ENCODE measurements at places on chromosomes 1 and 21. TPM values are rescaled to one million over a fixed set of nuclear protein-coding genes. Genes with fewer than 3 reads are reported as not detected.

- no peaks in the 10 kb centered on the region for H3K27me3 ChIP-seq
- H3K27ac ChIP-seq = no peak overlapping the region
- DNase-seq = no peak
- no peaks in the 10 kb centered on the region for H3K36me3 ChIP-seq
- no peak overlapping the region for H3K4me3 ChIP-seq
- no peaks in the 10 kb centered on the region for H3K4me1 ChIP-seq
Observed at GRCh38 chr21:14685568-14685967, 139.5 kb upstream of the SAMSN1 start.

GRCh38 chr1:244052728-244053312 lies 1.7 kb downstream of the ZBTB18 start:
- H3K36me3 ChIP-seq = peaks cover 4% of the 10 kb centered on the region
- peaks cover 25% of the 10 kb centered on the region for H3K4me1 ChIP-seq
- no peaks in the 10 kb centered on the region for H3K27me3 ChIP-seq
- H3K27ac ChIP-seq = no peak overlapping the region
- H3K4me3 ChIP-seq = no peak overlapping the region
- DNase-seq = no peak

- no peak overlapping the region for H3K27ac ChIP-seq
- H3K36me3 ChIP-seq = no peaks in the 10 kb centered on the region
- H3K27me3 ChIP-seq = no peaks in the 10 kb centered on the region
- H3K4me1 ChIP-seq = peaks cover 22% of the 10 kb centered on the region
Observed at GRCh38 chr1:243213045-243213787, 41.9 kb downstream of the CEP170 start.

GRCh38 chr1:36576551-36577110 lies 93.9 kb upstream of the CSF3R start:
- DNase-seq = no peak
- H3K27me3 ChIP-seq = no peaks in the 10 kb centered on the region

DNA sequence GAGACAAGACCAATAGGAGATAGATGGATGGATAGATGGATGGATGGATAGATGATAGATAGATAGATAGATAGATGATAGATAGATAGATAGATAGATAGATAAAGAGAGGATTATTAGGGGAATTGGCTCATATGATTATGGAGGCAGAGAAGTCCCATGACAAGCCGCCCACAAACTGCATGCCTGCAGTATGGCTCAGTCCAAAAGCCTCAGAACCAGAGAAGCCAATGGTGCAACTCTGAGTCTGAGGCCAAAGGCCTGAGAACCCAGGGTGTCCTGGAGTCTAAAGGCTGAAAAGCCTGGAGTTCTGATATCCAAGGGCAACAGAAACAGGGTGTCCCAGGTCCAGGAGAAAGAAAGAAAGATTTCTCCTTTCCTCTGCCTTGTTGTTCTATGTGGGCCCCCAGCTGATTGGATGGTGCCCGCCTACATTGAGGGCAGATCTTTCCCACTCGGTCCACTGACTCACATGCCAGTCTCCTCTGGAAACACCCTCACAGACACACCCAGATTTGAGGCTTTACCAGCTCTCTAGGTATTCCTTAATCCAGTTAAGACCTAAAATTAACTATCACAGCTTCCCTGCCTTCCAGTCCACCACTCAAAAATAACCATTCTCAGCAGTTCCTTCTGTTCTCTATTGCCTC lies 39.6 kb upstream of the IRF2BP2 start:
- H3K27me3 ChIP-seq = no peaks in the 10 kb centered on the region
- no peaks in the 10 kb centered on the region for H3K36me3 ChIP-seq
- H3K4me3 ChIP-seq = no peak overlapping the region
- no peak overlapping the region for H3K27ac ChIP-seq

DNA sequence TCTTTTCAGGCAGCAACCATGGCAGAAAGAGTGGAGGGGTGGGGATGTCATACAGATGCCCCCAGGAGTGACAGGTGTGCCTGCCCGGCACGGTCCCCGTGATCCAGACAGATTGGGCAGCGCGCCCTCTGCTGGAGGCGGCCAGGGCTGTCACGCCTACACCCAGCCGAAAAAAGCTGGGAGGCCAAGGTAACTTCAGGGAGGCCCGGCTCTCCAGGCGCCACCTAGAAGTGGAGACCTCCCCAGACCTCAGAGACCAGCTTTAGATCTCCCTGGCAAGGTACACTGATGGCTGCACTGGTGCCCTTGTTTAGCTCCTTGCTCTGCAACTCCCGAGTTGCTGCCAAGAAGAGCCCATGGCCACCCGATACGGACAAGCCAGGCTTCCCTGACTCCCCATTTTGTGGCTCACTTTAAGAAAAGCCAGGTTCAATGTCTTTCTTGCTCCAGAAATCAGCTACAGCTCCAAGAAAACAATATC lies 6.6 kb downstream of the GOLT1A start:
- H3K36me3 ChIP-seq = no peaks in the 10 kb centered on the region
- H3K4me3 ChIP-seq = no peak overlapping the region
- peaks cover 6% of the 10 kb centered on the region for H3K27me3 ChIP-seq
- DNase-seq = no peak

- H3K27me3 ChIP-seq = no peaks in the 10 kb centered on the region
- no peak overlapping the region for H3K4me3 ChIP-seq
- H3K27ac ChIP-seq = no peak overlapping the region
- H3K36me3 ChIP-seq = no peaks in the 10 kb centered on the region
Observed at GRCh38 chr1:200558866-200559459, 61.6 kb downstream of the KIF14 start.

DNA sequence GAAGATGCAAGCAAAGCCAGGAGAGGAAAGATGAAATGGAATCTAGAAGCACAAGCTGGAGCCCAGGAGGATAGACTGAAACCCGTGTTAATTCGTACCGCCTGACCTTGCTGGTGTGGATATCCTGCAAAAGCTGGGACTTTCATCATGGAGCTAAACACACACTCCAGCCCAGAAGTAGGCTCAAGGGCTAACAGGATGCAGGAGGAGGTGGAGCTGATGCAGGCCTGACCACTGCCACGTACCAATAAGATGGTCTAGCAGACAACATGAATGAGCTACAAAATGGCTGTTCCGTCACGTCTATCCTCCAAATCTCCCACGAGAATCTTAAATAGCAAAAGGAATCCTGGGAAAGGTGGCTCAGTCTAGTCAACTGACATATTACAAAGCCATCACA lies 270.3 kb downstream of the SDCCAG8 start:
- no peak for DNase-seq
- no peaks in the 10 kb centered on the region for H3K36me3 ChIP-seq
- H3K27me3 ChIP-seq = no peaks in the 10 kb centered on the region
- H3K4me1 ChIP-seq = peaks cover 16% of the 10 kb centered on the region

- no peak overlapping the region for H3K27ac ChIP-seq
- H3K4me1 ChIP-seq = peaks cover 10% of the 10 kb centered on the region
- no peaks in the 10 kb centered on the region for H3K36me3 ChIP-seq
- H3K4me3 ChIP-seq = no peak overlapping the region
- DNase-seq = no peak
- no peaks in the 10 kb centered on the region for H3K27me3 ChIP-seq
Observed at GRCh38 chr1:207901041-207901653, 9.8 kb downstream of the CD34 start.

DNA sequence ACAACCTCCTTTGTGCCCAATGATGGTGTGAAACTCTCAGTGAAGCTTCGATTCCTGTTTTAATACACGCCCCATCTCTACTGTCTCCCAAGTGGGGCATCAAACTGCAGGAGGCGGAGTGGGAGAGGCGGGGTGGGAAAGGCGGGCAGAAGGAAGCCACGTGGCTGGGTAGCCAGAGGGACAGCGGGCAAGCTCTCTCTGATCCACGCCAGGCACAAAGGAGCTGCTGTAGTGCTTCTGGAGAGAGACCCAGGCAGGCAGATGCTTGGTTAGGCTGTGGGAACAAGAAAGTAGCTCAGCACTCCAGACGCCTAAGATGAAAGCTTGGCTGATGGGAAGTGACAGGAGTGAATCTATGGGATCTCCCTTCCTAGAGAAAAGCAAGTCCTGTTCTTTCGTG lies 25.7 kb downstream of the TRIM67 start:
- no peak overlapping the region for H3K4me3 ChIP-seq
- H3K27ac ChIP-seq = no peak overlapping the region
- H3K27me3 ChIP-seq = no peaks in the 10 kb centered on the region
- no peak for DNase-seq

DNA sequence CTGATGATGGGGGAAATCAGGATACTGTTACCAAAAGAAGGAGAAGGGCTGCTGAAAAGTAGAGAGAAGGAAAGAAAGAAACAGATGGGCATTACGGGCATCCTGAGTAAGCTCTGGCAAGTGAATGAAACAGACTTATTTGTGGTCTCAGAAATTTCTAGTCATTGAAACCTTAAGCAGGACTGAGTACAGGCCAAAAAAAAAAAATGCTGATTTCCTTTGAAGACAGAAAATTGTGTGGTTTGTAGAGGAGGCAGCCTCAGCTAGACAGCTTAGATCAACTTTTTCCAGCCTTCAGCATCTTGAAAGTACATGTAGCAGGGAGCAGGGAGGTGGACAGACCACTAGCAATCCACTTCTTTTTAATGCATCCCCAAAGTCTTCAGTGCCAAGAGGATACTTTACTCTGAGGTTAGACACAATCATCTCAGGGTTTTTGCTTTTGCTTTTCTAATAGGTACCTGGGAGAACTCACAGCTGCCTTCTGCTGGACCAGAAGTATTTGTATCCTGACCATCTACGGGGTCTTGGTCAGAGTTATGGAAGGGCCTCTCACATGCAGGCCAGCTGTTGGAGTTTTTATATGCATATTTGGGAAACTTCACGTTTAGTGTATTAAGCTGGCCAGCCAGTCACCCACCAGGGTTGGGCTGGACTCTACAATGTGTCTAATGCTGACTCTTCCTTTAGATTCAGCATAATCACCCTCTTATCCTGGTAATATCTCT lies 10.6 kb upstream of the CAPZB start:
- no peak overlapping the region for H3K27ac ChIP-seq
- H3K27me3 ChIP-seq = no peaks in the 10 kb centered on the region
- DNase-seq = no peak
- H3K36me3 ChIP-seq = no peaks in the 10 kb centered on the region
- H3K4me3 ChIP-seq = no peak overlapping the region

DNA sequence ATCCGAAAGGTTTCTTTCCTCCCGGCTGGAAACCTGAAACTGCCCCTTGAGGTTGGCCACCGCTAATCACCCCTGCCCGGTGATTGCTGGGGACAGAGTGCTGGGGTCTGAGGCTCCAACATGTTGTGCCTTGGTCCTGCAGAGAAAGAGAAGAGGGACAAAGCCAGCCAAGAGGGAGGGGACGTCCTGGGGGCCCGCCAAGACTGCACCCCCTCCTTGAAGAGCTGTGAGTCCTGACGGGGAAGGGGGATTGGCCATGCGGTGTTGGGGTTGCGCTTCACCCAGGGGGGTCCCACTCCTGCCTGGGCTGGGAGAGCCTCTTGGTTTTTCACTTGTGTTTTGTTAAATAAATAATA lies 19.5 kb downstream of the LDLRAP1 start:
- no peak overlapping the region for H3K4me3 ChIP-seq
- peaks cover 53% of the 10 kb centered on the region for H3K4me1 ChIP-seq
- H3K36me3 ChIP-seq = peaks cover 7% of the 10 kb centered on the region
- no peaks in the 10 kb centered on the region for H3K27me3 ChIP-seq
- H3K27ac ChIP-seq = peak overlapping the region; percentile 11
- no peak for DNase-seq

DNA sequence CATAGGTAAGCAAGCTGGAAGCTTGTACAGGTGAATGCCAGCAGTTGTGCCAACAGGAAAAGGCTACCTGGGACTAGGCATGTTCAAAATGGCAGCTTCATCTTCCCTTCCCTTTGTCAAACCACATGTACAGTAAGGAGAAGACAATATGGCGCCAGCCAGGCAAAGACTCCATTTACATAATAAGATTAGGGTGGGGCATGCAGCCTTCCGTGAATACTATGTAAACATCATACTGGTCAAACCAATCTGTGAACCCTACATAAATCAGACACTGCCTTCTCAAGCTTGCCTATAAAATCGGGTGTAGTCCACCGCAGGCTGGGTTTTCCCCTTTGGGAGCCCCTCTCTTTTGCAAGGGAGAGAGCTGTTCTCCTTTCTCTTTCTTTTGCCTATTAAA lies 24.6 kb downstream of the ATF3 start:
- H3K36me3 ChIP-seq = no peaks in the 10 kb centered on the region
- no peaks in the 10 kb centered on the region for H3K27me3 ChIP-seq
- H3K27ac ChIP-seq = no peak overlapping the region
- H3K4me3 ChIP-seq = no peak overlapping the region
- peaks cover 31% of the 10 kb centered on the region for H3K4me1 ChIP-seq

DNA sequence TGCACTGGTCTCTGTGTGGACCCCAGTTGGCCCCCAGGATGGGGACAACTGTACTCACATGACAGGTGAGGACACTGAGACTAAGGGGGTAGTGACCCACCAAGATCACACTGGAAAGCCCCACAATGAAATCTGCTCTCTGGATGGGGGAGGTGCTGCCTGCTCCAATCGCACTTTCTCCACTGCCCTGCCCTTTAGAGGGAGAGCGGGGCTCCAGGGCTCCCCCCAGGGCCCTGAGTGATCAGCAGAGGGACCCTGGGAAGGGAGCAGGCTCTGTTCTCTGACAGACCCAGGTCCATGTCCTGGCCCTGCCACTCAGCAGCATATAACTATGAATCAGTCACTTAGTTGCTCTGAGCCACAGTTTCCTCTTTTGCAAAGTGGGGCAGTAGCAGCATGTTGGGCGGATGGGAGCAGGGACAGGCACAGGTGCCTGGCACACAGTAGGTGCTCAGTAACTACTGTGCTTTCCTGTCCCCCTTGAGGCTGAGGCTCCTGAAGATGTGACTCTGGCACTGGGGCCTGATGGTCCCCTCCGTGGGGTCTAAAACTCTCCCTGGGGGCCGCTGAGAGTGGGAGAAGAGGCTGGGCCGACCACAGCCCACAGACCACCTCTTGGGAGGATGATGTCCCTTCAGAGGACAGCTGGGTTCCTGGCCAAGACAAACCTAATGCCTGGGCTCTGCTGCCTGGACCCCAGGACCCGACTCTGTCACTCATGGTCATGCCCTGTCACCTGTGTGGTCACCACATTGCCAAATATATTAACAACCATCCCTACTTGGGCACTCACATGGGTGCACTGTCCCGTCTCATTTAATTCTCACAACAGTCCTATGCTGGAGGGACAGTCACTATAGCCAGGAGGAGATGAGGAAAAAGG lies 222.7 kb downstream of the PTPRU start:
- DNase-seq = no peak
- no peaks in the 10 kb centered on the region for H3K27me3 ChIP-seq
- H3K27ac ChIP-seq = no peak overlapping the region

GRCh38 chr1:76035053-76035452 lies 39.5 kb upstream of the ST6GALNAC3 start:
- H3K27me3 ChIP-seq = no peaks in the 10 kb centered on the region
- no peak overlapping the region for H3K27ac ChIP-seq
- H3K4me1 ChIP-seq = no peaks in the 10 kb centered on the region

DNA sequence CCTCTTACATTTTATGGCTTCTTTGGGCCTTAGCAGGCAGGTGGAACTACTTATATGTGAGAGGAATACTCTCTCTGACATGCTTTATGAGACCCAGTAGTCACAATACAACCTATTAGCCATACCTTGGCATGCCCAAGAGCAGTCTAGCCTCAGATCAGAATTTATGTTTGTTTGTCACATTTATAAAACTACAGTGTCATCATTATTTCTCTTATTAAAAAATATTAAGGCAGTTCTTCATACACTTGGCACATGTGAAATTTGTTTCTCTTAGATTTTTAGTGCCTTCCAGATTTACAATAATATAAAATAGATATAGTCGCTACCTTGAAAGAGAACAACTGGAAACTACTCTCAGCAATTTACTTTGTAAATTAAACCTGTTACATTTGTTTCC lies 118.5 kb downstream of the LRRC40 start:
- no peak for DNase-seq
- no peak overlapping the region for H3K4me3 ChIP-seq
- H3K27me3 ChIP-seq = no peaks in the 10 kb centered on the region
- no peaks in the 10 kb centered on the region for H3K4me1 ChIP-seq

Gene RIIAD1
- not detected for total RNA-seq

Gene GJA8
- total RNA-seq = not detected

Gene MAP1LC3C
- not detected for total RNA-seq

Gene ADCY10
- total RNA-seq = 0.54 TPM

Gene NFASC
- 26.2 TPM for total RNA-seq

Gene CYP4Z1
- 1.1 TPM for total RNA-seq

Gene TSPAN1
- total RNA-seq = 7.0 TPM
